CD4-positive, alpha-beta T cell treated with Interleukin-15 for 4 hours (primary cell): ENCODE measurements at places on chromosomes 1 and 21.

- no peak for DNase-seq
Measured at GRCh38 chr1:35844826-35845225, 37.0 kb downstream of the AGO4 start.

GRCh38 chr1:116679828-116680628 is 12.5 kb upstream of the IGSF3 start:
- DNase-seq: no peak

DNA sequence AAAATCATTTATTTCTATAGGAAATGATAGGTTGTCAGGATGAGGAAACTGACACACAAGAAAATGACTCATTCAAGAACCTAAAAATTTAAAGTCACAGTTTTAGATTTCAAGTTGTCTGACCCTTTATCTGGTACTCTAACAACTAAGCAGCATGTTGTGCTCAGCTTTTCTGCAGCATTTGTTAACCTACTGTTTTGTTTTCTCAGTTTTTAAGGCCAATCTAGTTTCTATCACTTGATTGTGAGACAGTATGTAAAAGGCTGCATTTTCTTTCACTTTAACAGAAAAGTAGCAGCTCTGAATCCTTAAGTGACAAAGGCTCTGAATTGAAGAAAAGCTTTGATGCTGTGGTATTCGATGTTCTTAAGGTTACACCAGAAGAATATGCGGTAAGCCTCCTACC is 59.1 kb downstream of the RALGPS2 start:
- DNase-seq: no peak

DNA sequence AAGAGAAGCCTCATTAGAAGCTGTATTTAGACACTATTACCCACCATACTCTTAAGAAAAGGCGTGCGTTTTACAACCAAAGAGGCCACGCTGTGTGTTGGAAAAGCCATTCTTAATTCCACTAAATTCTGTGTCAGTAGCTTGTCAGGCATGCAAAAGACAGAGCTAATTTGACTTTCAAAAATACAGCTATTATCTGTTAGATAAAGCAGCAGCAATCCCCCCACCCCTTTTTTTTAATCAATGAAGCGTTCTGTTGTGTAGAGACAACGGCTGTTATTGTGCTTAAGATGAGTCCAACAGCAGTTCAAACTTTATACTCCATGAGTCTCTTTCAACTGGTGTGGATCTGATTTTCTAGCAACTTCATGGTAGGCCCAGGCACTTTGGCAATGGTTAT is 43.5 kb downstream of the PLA2G4A start:
- no peak for DNase-seq

DNA sequence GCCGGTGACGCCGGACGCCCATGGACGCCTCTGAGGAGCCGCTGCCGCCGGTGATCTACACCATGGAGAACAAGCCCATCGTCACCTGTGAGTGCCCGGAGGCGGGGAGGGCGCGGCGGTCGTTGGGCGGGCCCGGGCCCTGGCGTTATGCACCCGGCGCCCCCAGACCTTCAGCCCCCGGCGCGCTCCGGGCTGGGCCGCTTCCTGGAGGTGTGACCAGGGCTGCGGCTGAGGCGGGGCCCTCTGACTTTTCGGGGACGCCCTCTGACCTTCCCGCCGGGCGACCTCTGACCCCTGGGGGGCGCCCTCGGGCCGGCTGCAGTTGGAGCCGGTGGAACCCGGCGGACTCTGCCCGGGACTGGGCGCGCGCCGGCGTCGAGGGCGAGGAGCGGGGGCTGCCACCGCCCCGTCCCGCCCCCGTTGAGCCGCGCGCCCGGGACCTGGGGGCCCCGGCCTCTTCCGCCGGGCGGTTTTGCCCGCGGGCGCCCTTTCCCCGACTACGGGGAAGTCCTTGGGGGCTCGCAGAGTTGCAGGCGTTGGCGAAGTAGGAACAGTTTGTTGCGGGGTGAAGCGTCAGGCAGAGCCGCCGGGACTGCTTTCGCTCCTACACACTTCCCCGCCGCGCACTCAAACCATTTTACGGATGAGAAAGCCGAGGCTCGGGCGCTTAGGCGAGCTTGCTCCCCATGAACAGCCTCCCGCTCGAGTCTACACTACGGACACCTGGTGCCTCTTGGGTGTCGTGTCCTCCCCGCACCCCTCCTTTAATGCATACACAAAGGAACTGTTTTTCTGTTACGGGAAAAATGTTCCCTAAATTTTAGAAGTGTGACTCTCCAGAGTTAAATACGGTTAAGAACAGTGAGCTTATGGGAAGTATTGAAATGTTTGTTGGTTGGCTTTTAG is 618 bp downstream of the TRAPPC10 start:
- peak; percentile 84 for DNase-seq

GRCh38 chr1:29687601-29688244 is 451.4 kb downstream of the PTPRU start:
- no peak for DNase-seq

DNA sequence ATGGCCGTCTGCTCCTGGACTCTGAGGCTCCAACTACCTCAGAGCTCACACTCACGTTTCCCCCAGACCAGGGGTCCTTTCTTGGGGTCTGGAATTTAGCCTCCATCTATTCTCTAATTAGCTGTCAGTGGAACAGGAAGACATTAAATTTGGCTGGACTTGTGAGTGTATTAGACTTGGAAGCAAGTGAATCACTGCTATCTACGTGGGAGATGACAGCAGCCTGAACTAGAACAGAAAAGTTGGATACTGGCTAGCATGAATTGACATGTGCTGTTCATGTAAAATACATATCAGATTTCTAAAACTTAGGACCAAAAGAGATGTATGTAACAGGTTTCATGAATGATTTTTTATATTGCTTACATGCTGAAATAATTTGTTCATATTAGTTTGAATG is 28.0 kb downstream of the TAF5L start:
- no peak for DNase-seq

DNA sequence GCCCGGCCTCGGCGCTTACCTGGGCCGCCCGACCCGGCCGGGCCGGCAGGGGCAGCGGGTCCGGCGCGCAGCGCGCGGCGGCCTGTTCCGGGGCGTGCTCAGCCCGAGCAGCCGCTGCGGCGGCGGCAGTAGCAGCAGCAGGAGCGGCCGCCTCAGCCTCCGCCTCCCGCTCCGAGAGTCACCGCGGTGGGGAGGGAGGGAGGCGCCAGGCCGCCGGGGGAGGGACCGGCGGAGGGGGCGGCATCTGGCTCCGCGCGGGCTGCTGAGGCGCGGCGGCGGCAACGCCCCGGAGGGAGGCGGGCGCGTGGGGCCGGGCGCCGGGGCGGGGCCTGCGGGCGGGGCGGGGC is at the start of gene CTNNBIP1:
Gene CTNNBIP1 (minus strand): TSS at position 194 of the 347 bp plus-strand sequence. CDS start 38,205 bp downstream, outside the sequence.
- DNase-seq: no peak

- DNase-seq: no peak
Measured at GRCh38 chr1:221204055-221204833, 325.0 kb downstream of the HLX start.

- no peak for DNase-seq
Measured at GRCh38 chr1:216607067-216607697, 116.0 kb downstream of the ESRRG start.

DNA sequence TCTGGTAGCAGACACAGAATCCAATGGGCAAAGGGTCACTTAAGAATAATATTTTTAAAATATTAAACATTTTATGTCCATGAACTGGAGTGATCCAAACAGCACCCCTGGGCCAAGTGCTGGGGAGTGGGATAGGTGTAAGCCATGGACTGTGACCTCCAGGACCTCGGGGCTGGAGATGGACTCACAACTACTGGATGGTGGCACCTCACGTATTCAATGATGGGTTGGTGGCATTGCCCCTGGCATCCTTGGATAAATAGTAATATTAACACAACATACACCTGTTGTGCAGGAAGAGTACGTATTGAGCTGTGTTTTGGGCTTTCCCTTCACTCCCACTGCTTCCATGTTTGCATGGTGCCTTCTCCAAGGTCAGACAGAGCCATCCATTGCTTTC is 39.3 kb upstream of the TENT5C start:
- DNase-seq: no peak

DNA sequence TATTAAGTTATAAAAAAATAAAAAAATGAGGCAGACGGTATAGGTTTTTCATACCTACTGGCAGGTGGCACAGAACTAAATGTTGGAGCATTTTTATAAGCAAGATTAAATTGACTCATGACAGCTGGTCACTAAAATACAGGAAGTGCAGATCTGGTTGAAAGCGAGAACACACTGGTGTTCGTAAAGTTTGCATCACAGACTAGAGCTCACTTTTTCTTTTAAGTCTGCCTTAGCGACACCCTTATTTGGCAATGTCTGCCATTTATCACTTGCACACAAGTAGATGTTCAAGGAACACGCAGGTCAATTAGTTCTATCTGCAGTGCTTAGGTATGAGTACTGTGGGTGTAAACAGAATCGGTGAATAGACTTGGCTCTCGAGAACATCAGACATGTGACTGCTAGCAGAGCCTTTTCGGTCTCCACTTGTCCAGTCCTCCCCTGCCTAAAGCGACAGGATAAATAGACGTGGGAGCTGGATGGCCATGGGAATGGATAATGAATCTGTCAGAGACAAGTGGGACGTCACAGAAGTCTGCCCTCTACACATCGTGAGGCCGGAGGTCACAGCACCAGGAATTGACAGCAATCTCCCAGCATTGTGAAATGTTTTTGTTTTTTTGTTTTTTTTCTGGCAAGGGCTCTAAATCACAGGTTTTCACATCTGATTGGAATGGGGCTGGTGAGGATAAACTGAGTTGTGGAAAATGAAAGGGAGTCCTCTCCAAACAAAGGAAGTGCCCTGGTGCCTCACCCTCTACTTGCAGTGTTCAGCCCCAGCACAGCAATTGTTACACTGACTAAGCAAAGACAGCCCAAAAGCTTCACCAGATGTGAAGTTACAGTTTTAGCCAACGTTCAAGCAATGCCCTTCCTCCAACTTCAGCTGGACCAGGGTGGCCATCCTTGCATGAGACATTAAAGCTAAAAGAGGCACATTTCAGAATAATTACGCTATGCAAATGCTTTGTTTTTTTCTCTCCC is 248.9 kb downstream of the NTNG1 start:
- DNase-seq: no peak

DNA sequence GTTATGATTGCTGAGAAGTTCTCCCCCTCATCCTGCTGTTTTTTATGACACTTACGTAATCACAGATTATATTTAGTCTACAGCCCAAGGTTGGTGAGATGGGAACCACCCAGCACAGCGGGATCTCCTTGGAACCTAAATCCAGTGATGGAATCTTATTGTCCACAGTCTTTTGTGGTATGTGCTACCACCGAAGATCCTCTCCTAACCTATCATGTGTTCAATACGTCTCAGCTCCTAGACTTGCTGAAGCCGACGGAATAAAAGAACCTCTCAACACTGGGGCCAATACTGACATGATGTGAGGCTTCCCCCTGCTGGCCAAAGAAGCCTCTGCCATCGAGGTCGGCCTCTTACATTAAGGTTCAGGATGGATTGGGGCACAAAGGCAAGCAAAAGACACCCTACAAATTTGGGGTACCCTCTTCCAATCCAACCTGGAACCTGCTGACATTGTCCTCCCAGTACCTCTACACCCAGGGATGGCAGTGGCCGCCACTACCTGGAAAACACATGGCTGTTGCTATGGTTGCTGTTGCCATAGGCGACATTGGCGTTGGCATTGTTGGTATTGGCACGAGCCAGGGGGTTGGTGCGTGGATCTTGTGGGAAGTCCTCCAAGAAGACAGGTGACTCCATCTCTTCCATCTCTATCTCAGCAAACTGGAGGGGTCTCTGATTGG is 19.4 kb upstream of the KIF21B start:
- DNase-seq: peak; percentile 74

GRCh38 chr1:21027805-21028204 is 148.9 kb downstream of the EIF4G3 start:
- DNase-seq: no peak

- no peak for DNase-seq
Measured at GRCh38 chr1:229869240-229869639, 197.8 kb upstream of the GALNT2 start.

DNA sequence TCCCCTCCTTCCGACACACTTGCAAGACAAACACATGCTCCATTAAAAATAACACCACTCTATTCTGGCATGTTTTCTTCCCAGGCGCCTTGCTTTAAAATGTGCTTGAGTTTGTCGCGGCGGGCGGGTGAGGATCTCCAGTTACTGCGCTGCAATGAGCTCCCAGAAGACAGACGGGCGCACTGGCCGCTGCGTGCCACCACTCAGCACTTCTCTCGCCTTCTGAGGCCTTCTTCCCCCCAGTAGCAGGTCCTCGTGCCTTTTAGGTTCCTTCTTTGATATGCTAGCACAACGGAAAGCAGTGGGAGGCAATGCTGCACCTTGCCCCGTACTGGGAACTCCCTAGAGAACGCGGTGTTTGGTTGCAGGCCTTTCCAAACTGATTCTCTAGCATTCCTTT is 279.5 kb upstream of the NR5A2 start:
- DNase-seq: no peak

GRCh38 chr21:17519965-17520609 is 7.2 kb downstream of the CXADR start:
- DNase-seq: no peak

GRCh38 chr1:160772331-160772730 is 23.6 kb upstream of the LY9 start:
- DNase-seq: no peak

DNA sequence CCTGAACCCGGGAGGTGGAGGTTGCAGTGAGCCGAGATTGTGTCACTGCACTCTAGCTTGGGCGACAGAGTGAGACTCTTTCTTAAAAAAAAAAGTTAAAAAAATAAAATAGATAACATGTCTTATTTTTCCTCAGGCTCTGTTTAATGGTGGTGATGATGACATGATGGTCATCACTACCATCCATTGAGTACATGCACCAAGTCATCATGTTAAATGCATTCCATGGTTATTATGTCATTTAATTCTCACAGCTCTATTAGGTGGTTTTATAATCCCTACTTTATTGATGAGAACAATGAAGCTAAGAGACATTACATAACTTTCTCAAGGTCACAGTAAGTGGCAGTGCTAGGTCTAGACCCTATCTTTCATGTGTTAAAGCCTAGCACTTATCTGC is 34.4 kb upstream of the MAB21L3 start:
- DNase-seq: no peak

DNA sequence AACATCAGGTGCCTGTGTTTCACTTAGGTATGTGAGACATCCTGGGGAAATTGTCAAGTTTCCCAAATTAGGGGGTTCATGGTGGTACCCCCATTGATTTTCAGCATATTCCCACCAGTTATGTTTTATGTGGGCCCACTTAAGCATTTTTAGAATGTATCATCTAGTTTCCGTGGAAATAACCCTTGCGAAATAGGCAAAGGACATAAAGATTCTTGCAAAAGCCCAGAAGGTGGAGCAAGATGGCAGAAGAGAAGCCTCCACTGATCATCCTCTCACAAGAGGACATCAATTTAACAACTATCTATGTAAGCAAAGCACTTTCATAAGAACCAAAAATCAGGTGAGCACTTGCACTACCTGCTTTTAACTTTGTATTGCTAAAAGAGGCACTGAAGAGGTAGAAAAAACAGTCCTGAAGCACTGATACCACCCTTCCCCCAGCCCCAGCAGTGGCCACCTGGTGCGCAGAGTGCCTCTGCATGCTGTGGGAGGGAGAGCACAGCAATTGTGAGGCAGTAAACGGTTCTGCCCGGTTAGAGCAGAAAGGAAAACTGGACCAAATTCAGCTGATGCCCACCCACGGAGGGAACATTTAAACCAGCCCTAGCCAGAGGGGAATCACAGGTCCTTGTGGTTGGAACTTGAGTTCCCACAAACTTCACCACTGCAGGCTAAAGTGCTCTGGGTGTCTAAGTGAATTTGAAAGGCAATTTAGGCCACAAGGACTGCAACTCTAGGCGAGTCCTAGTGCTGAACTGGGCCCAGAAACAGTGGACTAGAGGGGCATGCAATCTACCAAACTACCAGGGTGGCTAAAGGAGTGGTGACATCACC is 23.2 kb downstream of the MCOLN2 start:
- no peak for DNase-seq
